ENCODE measurements at places on chromosomes 11 and 22.

DNA sequence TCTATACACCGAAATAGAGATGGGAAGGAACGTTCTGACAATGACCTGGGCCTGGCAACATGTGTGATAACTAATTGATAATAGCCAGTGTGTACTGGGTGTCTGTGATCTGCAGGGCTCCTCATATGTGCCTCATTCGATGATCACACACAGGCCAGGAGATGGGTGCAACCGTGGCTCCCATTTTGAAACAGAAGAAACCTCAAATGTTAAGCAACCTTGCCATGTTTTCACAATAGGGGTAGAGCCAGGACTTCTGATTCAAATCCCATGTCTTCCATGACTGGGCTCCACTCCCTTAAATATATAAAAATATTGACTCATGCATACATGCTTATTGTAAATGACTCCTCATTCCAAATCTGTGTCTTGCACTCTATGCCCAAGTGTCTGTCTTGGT, 11.1 kb downstream of the APOL3 start:
- DNase-seq: no peak

- no peak for DNase-seq
Measured at GRCh38 chr11:68135161-68135560, 14.0 kb upstream of the CHKA start.

DNA sequence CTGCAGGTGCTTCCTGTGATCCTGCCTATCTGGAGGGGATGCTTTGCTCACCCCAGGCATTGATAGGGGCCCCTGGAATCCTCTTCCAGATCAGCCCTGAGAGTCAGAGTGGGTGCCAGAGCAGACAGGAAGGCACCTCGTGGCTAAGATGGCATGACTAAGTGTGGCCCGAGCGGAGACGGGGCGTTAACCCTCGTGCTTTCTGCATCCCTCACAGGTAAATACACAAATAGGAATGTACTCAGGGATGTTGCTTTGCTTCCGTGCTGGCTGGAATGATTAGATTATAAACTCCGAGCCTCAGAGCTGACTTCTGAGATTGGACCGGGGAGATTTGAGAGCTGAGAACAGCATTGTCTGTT, 312.7 kb upstream of the B3GAT1 start:
- DNase-seq: no peak

- no peak for DNase-seq
Measured at GRCh38 chr11:133265530-133266035, 266.7 kb downstream of the OPCML start.

DNA sequence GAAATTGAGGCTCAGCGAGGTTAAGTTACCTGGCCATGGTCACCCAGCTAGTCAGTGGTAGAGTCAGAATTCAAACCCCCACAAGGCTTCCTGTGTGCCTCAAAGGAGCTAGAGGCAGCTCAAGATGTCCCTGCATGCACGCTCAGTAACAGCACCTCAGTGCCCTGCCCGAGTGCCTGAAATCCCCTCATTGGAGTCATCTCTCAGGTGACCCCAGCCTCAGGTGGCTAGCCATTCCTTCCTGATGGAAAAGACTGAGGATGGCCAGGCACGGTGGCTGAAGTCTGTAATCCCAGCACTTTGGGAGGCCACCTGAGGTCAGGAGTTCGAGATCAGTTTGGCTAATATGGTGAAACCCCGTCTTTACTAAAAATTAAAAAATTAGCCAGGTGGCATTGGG, 36.9 kb downstream of the LIF start:
- DNase-seq: no peak

DNA sequence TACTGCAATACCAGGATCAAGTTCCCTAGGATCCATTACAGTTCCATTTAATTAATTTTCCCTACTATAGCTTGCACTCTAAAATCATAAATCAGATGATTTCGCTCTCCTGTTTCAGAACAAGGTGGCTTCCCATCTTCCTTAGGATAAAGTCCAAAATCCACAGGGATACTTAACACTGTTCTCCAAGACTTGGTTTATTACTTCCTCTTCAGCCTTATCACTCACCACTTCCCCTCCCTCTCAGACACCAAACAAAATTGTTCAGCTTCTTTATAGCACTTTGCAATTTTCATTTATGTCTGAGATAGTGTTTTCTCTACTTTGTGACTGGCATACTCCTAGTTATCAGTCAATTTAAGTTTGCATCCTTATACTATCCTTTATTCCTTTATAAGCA, 124.6 kb downstream of the GRIA4 start:
- no peak for DNase-seq

GRCh38 chr22:45877651-45878050, 99.3 kb downstream of the WNT7B start:
- DNase-seq: peak; percentile 65

DNA sequence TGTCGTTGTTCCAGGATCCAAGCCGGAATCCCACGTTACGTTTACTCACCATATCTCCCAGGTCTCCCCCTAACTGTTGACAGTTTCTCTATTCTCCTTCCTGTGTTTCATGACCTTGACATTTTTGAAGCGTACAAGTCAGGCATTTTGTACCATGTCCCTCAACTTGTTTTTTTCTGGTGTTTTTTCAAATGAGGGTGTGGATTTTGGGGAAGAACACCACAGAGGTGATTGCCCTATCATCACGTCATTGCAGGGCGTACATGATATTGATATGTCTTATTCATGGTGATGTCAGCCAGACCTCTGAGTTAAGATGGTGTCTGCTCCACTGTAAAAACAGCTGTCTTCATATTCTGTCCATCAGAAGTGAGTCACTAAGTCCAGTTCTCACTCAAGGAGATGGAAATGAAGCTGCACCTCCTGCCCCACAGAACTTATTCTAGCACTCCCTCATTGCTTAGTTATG, 28.3 kb upstream of the SOX10 start:
- DNase-seq: no peak

All from NCI-H1436 (cell line).